Smooth muscle cell of the brain vasculature (primary cell): ENCODE measurements at places on chromosomes 4 and X.
A peak's percentile ranks its signal among the peaks of the same experiment; 100 is the strongest.

- DNase-seq: no peak
Measured at GRCh38 chrX:6849716-6850414, 297.6 kb upstream of the STS start.

GRCh38 chr4:139419388-139419914 lies 34.5 kb upstream of the RAB33B start:
- no peak for DNase-seq

DNA sequence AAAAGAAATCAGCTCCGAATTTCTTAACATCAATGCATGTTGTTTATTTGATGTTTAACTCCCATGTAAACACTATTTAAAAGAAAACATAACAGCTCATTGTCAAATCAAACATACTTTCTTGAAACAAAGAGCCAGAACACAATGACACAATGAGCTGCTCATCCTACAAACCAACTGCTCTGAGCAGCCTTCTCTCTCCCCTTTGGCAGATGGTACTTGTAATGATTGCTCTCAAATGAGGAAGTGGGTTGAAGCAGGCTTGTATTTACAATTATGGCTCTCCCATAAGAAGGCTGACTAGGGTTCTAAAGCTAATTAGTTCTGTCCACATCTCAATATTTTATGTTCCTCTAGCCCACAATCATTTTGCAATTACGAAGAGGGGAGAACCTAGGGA lies 637.8 kb upstream of the ADGRL3 start:
- DNase-seq: no peak

GRCh38 chrX:41276661-41277506 lies 57.1 kb upstream of the DDX3X start:
- no peak for DNase-seq

DNA sequence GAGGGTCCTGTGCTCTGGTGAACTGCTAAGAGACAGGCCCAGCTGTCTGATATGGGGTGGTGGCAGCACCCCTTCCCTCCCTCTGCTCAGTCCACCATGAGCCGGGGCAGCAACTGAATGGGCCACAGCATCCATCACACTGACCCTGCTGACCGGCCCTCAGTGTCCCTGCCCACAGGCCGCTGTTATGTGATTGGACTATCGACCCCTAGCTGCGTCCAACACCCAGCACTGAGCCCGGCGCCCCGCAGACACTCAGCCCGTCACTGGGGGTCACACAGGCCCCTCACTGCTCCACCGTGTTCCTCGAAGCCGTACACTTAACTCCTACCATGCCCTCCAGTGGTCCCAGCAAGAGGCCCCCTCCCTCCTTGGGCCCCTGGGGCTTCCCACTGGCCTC lies 88.8 kb upstream of the PSAPL1 start:
- no peak for DNase-seq

GRCh38 chrX:31555506-31555905 lies 483.7 kb upstream of the FTHL17 start:
- DNase-seq: no peak

DNA sequence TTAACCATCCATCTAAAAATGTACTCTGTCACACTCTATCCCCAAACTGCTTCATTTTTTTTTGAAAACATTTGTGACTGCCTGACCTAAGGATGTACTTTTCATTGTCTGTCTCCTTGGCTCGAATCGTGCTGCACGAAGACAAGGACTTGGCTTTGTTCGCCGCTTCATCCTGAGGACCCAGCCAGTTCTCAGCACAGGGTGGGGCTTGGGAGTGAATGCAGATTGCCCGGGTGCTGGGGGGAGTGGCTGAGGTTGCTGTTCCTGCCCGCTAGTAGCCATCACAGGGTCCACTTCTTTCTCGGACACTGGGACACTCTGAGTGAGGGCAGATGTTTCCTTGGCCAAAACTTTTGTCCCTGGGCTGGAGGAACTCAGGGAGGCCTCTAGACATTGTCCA lies 70.1 kb upstream of the CLCN4 start:
- no peak for DNase-seq

GRCh38 chr4:103244251-103244650 lies 46.1 kb upstream of the CENPE start:
- no peak for DNase-seq

DNA sequence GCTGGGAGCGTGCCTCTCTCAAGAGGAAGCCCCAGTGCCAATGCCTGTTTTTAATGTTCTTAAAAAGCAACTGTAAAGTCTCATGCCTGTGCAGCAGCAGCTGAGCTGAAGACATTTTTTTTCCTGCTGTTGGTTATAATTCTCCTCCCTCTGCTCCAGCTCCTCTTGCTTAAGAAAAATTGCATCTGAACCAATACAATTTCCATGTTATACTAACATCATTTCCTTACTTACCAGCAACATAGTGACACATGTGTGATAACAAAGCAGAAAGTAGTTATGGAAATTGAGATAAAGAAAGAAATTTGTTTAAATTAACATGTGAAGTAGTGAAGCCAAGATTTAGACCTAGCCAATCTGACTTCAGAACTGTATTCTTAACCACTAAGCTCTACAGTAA lies 101.4 kb downstream of the TBC1D19 start:
- no peak for DNase-seq

GRCh38 chr4:67861513-67861912 lies 22.3 kb downstream of the TMPRSS11D start:
- DNase-seq: no peak

GRCh38 chr4:150139297-150139865 lies 61.1 kb downstream of the DCLK2 start:
- DNase-seq: no peak

GRCh38 chr4:90621080-90621479 lies 493.9 kb downstream of the CCSER1 start:
- DNase-seq: no peak

- no peak for DNase-seq
Measured at GRCh38 chr4:41429280-41429669, 108.7 kb upstream of the LIMCH1 start.

GRCh38 chr4:123939621-123940020 lies 543.0 kb downstream of the SPRY1 start:
- peak; percentile 29 for DNase-seq

DNA sequence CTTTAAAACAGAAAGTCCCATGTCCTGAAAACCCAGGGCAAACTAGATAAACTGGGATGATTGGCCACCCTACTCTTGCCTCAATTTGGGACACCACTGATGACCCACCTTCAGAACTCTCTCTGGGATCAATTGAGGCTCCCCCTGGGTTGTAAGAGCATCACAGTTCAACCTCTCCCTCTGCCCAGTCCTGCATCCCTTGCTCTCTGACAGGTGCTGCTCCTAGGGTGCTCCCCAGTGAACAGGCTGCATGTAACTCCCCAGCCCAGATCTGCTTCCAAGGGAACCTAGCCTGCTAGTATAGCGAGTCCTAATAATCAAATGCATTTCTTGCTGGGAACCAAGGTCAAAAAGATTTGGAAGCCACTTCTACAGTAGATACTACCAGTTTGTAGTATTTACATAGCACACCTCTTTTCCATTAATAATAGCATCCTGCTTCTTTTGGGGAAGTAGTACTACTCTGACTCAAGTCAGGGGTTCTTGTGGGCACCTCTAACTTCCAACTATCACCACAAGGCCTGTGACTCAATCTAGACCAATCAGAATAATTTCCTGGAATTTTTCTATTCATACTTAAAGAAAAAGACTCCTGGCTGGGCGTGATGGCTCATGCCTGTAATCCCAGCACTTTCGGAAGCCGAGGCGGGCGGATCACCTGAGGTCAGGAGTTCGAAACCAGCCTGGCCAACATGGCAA lies 42.1 kb upstream of the SPINK2 start:
- DNase-seq: no peak

- DNase-seq: no peak
Measured at GRCh38 chrX:154732421-154733065, 18.3 kb downstream of the GAB3 start.

DNA sequence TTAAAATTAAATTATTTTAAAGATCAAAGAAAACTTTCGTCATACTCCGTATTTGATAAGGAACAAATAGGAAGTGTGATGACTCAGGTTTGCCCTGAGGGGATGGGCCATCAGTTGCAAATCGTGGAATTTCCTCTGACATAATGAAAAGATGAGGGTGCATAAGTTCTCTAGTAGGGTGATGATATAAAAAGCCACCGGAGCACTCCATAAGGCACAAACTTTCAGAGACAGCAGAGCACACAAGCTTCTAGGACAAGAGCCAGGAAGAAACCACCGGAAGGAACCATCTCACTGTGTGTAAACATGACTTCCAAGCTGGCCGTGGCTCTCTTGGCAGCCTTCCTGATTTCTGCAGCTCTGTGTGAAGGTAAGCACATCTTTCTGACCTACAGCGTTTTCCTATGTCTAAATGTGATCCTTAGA lies at the start of gene CXCL8:
Gene CXCL8, plus strand, starts transcription at position 217 of the 426 bp plus-strand sequence. Its CDS starts 90 bp downstream, at position 307.
- DNase-seq: peak; percentile 89

DNA sequence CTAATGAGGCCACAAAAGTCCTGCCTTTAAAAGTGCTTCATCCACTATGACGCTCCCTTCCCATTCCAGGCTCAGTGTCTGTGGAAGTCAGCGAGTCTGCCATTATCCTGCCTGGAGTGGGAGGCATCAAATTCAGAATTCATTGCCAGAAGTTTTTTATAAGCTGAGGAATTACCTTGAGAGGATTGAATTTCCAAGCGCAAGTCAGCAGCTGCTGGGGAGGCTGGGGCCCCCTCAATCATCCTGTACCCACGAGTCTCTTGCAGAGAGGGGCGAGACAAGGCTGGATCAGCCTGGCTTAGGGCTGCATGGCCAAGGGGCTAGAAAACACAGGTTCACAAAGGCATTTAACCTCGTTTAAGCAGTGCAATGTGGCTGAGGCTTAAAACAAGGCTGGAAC lies 170.5 kb upstream of the NOCT start:
- DNase-seq: no peak

- DNase-seq: no peak
Measured at GRCh38 chrX:16822723-16823122, 36.5 kb downstream of the TXLNG start.

DNA sequence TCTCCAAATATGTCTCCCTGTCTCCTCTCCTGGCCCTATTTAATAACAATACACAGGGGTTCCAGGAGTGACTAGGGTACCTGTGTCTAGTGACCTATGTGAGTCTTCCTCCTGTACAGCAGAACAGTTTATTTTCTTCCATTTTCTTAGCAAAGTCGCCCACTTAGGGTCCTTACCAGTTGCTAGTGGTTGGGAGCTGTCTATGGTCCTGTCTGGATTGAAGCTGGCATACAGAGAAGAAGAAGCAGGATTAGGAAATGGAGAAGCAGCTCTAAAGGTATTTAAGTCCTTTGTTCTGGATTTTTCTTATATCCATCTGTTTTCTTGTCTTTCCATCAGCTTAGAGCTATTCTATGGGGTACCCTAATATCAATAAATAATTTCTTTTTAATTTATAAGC lies 587.1 kb upstream of the CPEB2 start:
- DNase-seq: peak; percentile 33

- DNase-seq: no peak
Measured at GRCh38 chr4:121243485-121243884, 79.4 kb upstream of the TNIP3 start.

DNA sequence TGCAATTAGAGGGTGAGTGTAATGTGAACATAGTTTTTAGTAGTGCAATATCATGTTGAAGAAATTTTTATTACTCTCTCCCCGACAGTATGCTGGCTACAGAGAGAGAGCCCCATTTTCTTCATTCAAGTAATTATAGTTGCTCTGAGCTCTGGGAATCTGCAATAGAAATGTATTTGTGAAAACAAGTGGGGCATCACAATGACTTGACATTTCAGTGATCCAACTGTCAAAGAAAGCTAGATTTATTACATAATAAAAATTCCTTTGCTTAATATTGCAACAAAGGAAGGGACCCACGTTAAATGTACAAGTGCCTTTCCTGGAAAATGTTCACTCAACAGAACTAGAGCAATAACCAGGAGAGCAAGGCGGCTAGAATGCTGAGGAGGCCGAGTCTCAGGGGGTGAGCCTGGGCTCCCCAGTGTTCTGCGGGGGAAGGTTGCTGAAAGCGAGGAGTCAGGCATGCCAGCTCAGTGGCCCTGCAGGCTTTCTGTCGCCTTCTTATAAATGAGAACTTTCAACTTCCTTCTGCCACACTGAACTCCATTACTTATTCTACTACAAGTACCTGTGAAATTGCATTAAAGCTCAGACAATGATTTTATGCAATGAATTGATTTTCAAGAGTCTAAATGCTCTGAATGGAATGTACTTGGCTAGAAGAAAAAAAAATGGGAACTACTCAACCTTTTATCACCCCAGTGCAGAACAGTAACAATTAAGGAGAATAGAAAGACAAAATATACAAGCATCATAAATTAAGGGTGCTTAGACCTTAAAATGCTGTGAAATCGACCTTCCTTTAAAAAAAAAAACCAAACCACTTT lies 476.4 kb downstream of the AFF2 start:
- DNase-seq: no peak

DNA sequence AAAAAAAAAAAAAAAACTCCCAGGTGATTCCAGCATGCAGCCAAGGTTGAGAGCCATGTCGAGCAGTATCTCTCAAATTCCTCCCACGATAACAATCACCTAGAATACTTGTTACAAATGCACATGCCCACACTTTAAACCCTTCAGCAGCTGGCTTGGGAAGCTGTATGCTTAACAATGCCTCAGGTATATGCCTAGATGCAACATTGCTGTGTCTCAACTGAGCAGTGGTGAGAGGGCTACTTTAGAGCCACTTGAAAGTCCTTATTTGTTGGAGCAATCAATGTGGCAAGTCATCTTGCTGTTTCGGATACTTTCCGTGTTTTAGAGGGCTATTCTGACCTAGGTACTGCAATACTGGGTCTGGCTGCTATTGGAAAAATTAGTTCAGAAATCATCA lies 487.4 kb downstream of the INPP4B start:
- no peak for DNase-seq

GRCh38 chrX:110491846-110492620 lies 133.4 kb downstream of the RTL9 start:
- no peak for DNase-seq

DNA sequence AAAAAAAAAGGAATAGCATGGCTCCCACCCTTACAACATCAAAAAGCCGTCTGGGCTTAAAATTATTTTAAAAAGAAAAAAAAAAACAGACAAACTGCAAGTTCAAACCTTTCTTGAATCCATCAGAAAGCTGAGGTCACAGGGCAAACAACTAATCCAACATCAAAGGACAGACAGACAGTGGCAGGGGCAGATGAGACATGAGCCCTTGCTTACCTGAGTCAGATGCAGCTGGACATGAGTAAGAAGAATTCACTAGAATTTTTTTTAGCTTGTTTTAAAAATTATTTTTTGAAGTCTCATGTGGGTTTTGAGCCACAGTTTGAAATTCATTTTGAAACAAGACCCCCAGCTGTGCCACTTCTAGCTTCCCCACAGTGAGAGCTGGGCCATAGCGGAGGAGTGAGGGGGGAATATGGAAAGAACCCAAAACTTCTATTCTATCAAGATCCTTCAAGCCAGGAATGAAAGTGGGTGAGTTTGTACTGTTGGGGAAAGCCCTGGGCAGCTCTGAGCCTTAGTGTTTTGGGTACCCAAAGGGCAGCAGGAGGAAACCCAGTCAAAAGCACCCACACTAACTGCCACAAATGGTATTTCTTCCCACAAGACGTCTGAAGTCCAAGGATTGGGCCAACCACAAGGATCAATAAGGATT lies 111.4 kb downstream of the ATXN3L start:
- no peak for DNase-seq

GRCh38 chr4:102826105-102826889 lies 1.1 kb downstream of the UBE2D3 start:
- no peak for DNase-seq

- DNase-seq: no peak
Measured at GRCh38 chr4:76758290-76758882, 139.6 kb downstream of the SOWAHB start.

GRCh38 chrX:151184705-151185104 lies 8.3 kb downstream of the GPR50 start:
- DNase-seq: no peak
